ENCODE measurements at places on chromosomes 2 and 18. TPM values are rescaled to one million over a fixed set of nuclear protein-coding genes. Genes with fewer than 3 reads are reported as not detected.

FBXO41 gene
- 0.79 TPM for total RNA-seq

GRCh38 chr2:34799556-34799955, 1200.5 kb upstream of the FAM98A start:
- DNase-seq: no peak

DNA sequence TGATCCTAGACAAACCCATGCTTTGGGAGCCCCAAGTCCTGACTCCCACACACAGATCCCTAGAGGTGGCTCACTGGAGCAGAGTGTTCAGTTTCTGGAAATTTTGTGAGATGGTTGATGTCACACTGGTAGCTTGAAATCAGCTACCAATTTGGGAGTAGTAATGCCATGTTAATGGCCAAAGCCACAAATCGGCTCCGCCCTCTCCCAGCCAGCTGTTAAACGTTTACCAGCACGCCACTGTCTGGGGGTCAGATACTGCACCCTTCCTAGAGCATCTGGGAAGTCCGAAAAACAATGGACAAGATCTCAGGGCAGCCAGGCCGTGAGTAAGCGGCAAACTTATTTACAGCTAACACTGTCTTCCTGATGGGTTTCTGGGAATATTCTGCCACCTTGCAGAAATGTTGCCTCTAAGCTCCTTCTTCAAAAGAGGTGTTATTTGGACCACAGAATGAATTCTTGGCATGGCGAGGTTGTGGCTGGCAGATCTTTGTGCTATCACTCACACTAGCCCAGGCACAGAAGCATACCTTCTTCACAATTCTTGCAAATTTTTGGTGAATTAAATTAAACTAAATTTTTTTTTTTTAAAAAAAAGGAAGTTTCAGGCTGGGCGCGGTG, 60.2 kb upstream of the FZD7 start:
- DNase-seq: no peak

GRCh38 chr2:88892207-88892606, 200.7 kb downstream of the RPIA start:
- DNase-seq: no peak

DNA sequence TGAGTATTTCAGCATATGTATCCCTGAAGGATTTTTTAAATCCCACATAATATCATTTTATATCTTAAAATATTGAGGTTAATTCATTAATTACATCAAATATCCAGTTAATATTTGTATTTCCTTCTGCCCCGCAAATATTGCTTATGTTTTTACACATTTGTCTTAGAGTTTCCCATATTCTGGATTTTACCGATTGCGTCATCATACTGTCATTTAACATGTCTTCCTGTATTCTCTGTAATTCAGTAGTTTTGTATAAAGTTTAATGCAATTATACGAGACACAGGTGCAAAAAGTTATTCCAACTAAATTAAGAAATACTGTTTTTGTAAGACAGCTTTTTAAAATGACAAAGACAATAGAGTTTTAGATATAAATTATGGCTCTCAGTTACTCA, 33.5 kb upstream of the UBXN4 start:
- no peak for DNase-seq

Data from skin of body (tissue), 3 donors.